ENCODE measurements at places on chromosomes 1 and 21. TPM values are rescaled to one million over a fixed set of nuclear protein-coding genes. Genes with fewer than 3 reads are reported as not detected.

RPE65 gene
- not detected for total RNA-seq

DNA sequence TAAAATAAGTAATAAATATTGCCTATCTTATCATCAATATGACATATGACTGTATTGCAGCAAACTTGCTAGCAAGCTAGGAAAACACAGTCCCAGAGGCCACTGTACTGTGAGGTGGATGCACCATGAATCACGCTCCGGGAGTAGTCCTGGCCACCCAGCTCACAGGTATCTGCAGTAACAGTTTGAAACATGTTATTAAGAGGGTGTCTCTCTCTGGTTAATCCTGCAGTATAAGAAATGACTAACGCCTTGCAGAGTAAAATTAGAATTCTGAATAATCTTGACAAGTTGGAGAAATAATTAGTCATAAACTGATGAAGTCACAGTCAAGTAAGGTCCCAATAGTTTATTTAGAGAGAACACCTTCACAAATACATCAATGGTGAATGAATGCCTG, 34.0 kb upstream of the DPT start:
- H3K36me3 ChIP-seq = no peaks in the 10 kb centered on the region
- no peaks in the 10 kb centered on the region for H3K27me3 ChIP-seq
- no peak overlapping the region for H3K4me3 ChIP-seq
- H3K4me1 ChIP-seq = no peaks in the 10 kb centered on the region

DNA sequence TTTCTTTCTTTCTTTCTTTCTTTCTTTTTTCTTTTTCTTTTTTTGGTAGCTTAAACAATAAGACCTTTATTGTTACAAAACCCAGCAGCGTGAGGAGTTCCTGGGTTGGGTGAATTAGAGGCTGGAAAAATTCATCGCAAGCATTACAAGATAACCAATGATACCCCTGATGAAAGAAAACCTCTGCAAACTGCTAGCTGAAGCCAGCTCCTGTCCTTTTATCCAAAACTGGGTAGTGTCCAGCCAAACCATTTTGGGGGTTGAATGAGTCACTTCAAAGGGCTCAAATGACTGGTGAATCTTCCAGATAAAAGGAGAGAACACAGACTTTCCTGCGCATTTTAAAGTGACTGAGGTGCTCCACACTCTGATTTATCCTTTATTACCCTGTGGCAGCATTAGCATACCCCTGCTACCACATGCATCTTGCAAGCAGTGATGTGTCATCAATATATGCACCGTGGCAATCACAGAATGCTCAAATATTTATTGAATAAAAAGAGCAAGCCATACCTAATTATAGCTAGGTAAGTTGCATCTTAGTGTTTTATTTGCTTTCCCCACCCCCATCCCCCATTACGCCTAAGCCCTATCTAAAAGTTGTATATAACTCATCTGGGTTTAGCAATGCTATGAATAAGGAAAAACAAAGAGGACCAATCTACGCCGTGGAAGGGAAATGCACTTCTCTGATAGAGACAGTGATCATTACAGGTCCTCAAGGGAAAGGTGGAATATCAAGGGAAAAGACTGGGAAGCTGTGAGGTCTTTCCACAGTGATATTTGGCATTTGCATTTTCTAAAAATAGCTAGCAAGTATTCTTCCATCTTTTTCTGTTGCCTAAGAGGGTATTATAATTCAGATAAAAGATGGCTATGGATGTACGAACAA, 32.4 kb upstream of the CEP350 start:
- H3K36me3 ChIP-seq = peaks cover 4% of the 10 kb centered on the region
- no peak overlapping the region for H3K4me3 ChIP-seq
- no peaks in the 10 kb centered on the region for H3K4me1 ChIP-seq
- no peak for DNase-seq
- H3K27me3 ChIP-seq = no peaks in the 10 kb centered on the region

MIER1 gene
- 43.9 TPM for total RNA-seq

GRCh38 chr1:202355944-202356553, 7.5 kb downstream of the PPP1R12B start:
- no peaks in the 10 kb centered on the region for H3K27me3 ChIP-seq
- H3K27ac ChIP-seq = no peak overlapping the region
- no peak for DNase-seq
- no peaks in the 10 kb centered on the region for H3K36me3 ChIP-seq

Data from breast epithelium (tissue), 4 donors.